ENCODE measurements at places on chromosomes 4 and X. TPM values are rescaled to one million over a fixed set of nuclear protein-coding genes. Genes with fewer than 3 reads are reported as not detected.

TLR10 gene
- total RNA-seq: not detected

AASDH gene
- total RNA-seq: 13.3 TPM

IL2RG gene
- not detected for total RNA-seq

PABPC1L2B gene
- not detected for total RNA-seq

FGFBP2 gene
- not detected for total RNA-seq

RCHY1 gene
- 17.5 TPM for total RNA-seq

CPE gene
- total RNA-seq: 101 TPM

CENPVL2 gene
- not detected for total RNA-seq

C4orf36 gene
- total RNA-seq: 0.33 TPM

RASL11B gene
- 0.20 TPM for total RNA-seq

RAI2 gene
- 2.0 TPM for total RNA-seq

CFAP47 gene
- total RNA-seq: not detected

SCARB2 gene
- 400 TPM for total RNA-seq

MCF2 gene
- total RNA-seq: 0.07 TPM

SMIM10L2A gene
- 0.79 TPM for total RNA-seq

NLGN4X gene
- 0.46 TPM for total RNA-seq

PABPC4L gene
- total RNA-seq: 0.26 TPM

PPARGC1A gene
- 0.13 TPM for total RNA-seq

GABRQ gene
- not detected for total RNA-seq

SEPTIN6 gene
- 20.1 TPM for total RNA-seq

DSPP gene
- not detected for total RNA-seq

GRIPAP1 gene
- total RNA-seq: 24.3 TPM

BRS3 gene
- not detected for total RNA-seq

EDA2R gene
- total RNA-seq: 10.9 TPM

PIM2 gene
- 4.7 TPM for total RNA-seq

NEIL3 gene
- 0.89 TPM for total RNA-seq

SCML2 gene
- total RNA-seq: 0.69 TPM

ARHGAP4 gene
- total RNA-seq: 1.4 TPM

SLIT2 gene
- total RNA-seq: 15.1 TPM

SSX2B gene
- total RNA-seq: not detected

GRPR gene
- total RNA-seq: not detected

CSN3 gene
- not detected for total RNA-seq

NXF2B gene
- not detected for total RNA-seq

DMRTC1 gene
- not detected for total RNA-seq

MRFAP1 gene
- total RNA-seq: 132 TPM
